ENCODE measurements at places on chromosomes 11 and 22.

DNA sequence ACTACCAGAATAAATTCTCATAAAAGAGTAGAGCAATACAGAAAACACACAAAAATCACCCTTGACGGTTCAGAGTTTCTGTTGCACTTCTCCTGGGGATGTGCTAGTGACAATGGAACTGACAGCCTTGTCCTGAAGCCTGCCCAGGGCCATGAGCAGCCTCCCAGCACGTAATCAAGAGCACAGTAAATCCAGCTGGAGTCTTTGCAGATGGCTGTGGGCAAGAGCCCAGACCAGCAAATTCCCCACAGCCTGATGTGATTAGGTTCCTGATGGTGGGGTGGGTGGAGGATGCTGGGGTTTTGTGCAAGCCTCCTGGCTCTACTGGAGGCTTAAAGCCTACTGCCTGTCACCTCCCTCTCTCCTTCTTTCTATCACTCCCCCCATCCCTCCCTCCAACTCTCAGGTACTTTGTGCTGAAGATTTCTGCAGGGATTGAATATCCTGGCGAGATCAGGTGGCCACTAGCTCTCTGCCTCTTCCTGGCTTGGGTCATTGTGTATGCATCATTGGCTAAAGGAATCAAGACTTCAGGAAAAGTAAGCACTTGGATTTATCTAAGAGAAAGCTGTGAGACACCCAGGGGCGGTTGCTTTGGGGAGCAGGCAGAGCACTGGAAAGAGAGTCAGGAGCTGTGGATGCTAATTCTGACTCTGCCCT is 18.1 kb downstream of the SLC6A5 start:
- DNase-seq = no peak

DNA sequence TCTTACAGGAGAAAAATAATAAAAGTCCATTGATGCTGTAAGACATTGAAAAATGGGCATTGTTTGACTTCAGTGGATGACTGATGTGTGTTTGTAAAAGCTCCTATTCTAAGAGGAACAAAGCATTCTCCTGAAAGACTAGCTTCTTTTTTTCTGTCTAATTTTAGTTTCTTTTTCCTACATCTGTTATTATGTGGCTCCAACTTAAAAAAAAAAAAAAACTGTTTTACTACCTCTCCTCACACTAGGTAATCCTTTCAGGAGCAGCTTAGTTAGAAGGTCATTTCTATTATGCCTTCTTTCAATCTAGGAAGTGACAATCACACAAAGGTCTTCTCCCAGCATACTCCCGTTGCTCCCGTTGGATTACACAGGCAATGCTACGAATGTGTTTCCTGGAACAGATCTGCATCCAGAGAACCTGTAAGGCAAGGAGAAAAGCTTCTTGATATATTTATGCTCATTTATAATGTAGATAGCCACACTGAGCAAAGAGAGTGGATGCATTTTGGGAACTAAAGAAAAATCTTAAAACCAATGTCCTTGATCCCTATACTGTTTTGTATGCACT is 595.1 kb upstream of the CCDC179 start:
- no peak for DNase-seq

DNA sequence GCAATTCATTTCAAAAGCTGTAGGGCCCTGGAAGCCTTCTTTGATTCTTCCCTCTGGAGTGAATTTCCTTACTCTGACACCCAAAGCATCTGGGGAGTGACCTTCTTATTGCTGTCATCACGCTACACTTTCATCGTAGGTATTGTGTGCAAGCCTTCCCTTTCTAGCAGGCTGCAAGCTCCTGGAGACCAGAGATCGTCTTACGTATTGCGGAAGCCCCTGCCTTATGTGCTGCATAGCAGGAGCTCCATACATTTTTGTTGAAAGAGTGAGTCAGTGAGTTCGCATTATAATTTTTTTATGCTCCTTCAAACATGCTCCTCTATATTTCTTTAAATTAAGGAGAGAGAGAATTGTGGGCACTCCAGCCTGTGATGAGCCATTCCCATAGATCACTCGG is 21.2 kb upstream of the TMEM218 start:
- DNase-seq = no peak

- no peak for DNase-seq
These were observed 70.3 kb downstream of the MAML2 start for GRCh38 chr11:96272529-96273222.

DNA sequence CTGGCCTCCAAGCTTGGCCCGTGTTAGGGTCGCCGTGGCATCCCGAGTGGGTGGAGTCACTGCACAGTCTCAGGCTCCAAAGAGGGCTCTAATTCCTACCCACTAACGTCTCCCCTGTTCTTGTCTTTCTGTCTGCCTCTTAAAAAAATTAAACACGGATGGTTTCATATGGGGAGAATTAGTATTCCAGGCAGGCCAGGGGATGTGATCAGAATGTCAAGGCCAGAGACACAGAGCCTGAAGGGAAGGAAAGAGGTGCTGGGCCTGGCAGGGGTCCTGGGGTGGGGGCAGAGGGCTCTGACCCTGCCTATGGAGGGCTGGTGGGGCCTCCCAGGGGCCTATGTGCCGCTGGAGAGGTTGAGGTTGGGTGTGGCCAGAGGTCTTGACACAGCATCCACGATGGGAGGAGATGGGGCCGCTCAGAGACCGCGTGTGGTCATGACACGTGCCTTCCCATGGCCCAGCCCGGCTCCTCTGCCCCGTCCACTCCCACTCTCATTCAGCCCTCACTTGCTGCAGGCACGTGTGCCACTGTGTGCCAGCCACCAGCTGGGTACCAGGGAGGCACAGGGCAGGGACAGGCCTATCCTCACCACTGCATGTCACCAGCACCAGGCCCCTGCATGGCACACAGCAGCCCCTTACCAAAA is 56.5 kb downstream of the FLRT1 start:
- DNase-seq = no peak

GRCh38 chr11:61955422-61956135 is 5.4 kb downstream of the BEST1 start:
- DNase-seq = peak; percentile 53

DNA sequence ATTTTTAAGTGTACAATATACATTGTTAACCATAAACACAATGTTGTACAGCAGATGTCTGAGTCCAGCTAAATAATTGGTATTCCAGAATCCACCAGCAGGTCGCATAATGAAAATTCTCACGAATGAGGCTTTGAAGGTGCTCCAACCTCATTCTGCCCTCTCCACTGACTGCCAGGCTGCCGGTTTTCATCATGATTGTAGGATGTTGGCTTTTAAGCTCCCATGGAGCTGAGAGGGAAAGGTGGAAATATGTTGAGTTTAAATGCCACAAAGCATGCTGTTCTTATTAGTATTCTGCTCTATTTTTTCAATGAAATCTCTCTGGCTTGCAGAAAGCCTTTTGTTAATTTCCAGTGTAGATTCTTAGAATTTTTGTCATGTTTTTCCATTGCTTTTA is 337.2 kb upstream of the DDI1 start:
- DNase-seq = no peak

DNA sequence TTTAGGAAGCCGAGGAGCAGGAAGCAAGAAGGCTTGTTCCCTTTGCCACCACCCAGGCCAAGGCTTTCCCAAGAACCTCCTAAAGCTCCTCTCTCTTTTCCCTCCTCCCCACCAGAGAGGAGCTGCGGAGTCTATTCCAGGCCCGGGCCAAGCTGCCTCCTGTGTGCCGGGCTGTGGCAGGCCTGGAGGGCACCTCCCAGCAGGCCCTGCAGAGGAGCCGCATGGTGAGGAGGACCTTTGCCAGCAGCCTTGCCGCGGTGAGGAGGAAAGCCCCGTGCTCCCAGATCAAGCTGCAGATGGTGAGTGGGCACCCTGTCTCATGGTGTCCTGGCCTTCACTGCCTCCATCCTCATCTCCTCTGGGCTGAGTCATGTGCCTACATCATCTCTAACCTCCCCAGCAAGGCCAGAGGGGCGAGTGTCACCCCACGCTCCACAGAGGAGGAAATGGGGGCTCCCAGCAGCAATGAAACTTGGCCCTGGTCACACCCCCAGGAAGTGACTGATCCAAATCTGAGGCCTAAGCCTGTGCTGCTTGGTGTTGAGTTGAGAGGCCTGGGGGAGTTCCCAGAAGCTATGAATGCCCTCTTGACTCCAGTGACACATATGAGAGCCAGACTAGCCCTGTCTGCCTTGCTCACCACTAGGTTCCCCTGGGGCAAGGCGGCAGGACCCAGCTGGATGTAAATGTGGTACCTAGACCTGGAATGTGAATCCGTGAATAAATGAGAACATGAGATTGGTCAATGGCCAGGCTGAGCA is 104.2 kb downstream of the MYO18B start:
- no peak for DNase-seq

DNA sequence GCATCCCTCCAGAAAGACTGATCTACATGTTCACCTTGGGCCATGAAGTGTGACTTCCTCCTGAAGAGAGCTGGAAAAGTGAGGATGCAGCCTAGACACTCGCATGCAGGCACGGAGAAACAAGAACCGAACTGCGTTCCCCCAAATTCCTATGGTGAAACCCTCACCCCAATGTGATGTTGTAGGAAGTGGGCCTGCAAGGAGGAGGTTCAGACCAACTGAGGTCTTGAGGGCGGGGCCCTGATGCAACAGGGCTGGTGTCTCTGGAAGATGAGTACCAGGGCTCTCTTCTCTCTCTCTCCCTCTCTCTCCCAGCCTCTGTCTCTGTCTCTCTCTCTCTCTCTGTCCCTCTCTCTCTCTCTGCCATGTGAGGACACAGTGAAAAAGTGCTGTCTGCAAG is 501.1 kb downstream of the BRD1 start:
- DNase-seq = no peak

GRCh38 chr11:9037963-9038362 is 34.2 kb upstream of the NRIP3 start:
- DNase-seq = no peak

- DNase-seq = no peak
These were observed at the start of gene BSX for GRCh38 chr11:122981388-122982264. Gene BSX (minus strand): TSS chr11:122981834. CDS start chr11:122981671, 163 bp downstream.

GRCh38 chr11:16779436-16779835 is 41.0 kb downstream of the C11orf58 start:
- DNase-seq = no peak

- no peak for DNase-seq
These were observed 14.8 kb upstream of the CARD10 start for GRCh38 chr22:37533995-37534394.

DNA sequence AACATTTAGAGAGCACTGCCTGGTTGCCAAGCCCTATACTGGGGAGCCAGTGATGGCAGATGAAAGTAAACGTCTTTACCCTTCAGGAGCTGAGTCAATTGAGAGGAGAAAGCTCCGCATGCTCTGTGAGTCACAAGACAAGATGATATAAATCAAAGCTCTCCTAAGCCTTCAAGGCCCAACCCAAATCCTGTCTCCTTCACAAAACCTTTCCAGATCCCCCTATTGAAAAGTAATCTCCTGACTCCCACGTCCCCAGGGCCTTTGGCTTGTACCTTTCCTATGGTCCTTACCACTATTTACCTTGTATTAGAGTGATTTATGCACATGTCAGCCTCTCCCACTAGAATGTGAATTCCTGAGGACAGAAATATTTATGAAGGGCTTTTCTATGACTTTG is 230.1 kb upstream of the TENM4 start:
- no peak for DNase-seq

DNA sequence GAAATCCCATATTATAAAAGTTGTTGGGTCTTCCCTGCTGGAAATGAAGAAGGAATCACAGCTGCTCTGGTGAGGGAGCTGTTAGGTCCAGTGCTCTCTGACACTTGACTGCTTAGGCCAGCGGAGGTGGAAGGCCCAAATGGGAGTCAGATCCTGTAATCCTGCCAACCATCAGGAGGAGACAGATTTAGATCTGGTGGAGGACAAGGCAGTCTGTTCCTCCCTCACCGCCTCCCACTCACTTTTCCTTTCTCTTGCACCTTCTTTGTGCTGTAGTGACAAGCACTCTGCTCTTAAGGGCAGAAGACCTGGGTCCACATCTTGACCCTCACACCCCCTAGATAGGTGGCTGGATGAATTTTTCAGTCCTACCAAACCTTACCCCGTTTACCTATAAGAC is 59.7 kb upstream of the CHST1 start:
- no peak for DNase-seq

GRCh38 chr11:32079553-32079952 is 11.3 kb upstream of the RCN1 start:
- no peak for DNase-seq

GRCh38 chr11:88815505-88815904 is 250.3 kb downstream of the GRM5 start:
- no peak for DNase-seq

GRCh38 chr11:120966840-120967239 is 57.1 kb upstream of the TBCEL start:
- DNase-seq = no peak

- no peak for DNase-seq
These were observed 30.6 kb upstream of the RFPL3 start for GRCh38 chr22:32327066-32327465.

- DNase-seq = no peak
These were observed 20.1 kb upstream of the SPTBN2 start for GRCh38 chr11:66749091-66749490.

- no peak for DNase-seq
These were observed 67.8 kb downstream of the NECTIN1 start for GRCh38 chr11:119661226-119661625.

- DNase-seq = no peak
These were observed 43.9 kb downstream of the PDE2A start for GRCh38 chr11:72630104-72630852.

DNA sequence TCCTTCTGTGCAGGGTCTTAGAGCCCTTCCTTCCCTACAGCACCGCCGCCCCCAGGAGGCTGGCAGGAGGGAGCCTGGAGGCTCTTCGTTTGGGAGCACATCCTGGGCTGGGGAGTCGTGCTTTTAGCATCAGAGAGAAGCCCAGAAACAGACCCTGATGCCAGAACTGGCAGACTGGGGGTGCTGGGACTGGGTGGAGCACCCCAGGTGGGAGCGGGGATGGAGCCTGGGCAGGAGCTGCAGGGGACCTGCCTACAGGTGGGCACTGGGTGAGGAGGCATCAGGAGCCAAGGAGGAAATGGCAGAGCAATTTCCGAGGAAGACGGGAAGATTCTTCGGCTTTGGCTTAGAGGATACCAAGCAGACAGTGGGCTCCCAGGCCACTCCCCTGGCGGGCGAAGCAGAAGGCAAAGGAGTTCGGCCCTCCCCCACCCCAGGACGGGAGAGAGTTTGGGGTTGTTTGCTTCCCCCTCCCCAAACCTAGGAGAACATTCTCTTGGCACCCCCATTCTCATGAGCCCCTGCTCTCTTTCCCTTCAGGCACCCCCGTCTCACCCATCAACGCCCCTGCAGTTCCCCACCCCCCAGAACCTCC is 1.1 kb downstream of the SYT7 start:
- DNase-seq = no peak

DNA sequence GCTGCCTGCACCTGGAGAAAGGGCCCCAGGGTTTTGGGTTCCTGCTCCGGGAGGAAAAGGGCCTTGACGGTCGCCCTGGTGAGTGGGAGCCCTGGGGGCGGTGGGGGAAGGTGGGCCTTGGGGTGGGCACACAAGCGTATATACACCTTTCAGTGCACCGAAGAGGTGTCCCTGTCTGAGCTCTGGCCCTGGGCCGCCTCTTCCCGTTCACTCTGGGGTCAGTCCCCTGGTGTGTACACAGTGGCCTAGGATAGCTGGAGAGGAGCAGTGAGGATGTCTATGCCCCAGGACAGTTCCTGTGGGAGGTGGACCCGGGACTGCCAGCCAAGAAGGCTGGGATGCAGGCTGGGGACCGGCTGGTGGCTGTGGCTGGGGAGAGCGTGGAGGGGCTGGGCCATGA is 2.8 kb downstream of the NHERF4 start:
- no peak for DNase-seq
